ENCODE measurements at places on chromosomes 12 and 14.
A peak's percentile ranks its signal among the peaks of the same experiment; 100 is the strongest.

DNA sequence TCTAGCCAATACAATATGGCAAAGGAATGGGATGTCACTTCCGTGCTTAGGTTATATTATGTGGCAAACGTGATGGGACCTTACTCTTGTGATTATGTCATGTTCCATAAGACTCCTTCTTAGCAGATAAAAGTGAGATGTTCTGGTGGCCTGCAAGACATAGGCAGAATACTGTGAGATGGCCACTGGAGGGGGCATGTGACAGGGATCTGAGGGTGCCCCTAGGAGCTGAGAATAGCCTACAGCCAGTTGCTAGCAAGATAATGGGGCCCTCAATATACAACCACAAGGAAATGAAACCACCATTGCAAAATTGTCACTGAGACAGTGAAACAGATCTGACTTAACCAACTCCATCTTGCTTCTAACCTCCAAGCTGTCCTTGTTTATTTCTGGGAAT, 151.4 kb upstream of the SSTR1 start:
- no peak for DNase-seq

DNA sequence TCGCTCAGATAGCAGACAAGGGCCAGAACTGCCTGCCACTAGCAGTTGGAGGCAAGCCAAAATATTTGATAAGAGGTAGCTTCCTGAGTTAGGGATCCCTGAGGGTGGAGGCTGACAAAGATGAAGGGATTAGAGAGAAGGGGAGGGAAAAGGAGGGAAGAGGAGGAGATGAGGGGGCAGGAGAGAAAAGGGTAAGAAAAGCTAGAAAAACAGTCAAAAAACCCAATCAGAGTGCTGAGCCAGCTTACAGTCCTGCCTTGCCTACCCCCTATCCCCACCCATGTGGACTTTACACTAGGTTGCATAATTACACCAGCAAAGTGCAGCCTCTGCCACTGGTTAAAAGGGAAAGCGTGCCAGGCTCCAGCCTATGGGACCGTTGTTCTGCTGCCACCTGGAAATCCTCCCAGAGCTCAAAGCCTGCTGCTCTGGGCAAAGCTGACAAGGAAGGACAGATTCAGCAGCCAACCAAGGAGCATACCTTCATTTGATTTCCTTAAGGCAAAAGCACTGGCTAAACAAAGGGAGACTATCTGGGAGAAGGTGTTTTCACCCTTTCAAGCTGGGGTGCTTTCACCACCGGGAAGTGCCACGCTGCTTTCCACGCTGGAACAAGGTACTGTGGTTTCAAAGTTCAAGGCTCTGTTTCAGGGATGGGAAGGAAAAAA, 3.8 kb upstream of the NUMB start:
- DNase-seq, result peak; percentile 43

- no peak for DNase-seq
Observed at GRCh38 chr12:108046650-108047049, 82.4 kb upstream of the WSCD2 start.

DNA sequence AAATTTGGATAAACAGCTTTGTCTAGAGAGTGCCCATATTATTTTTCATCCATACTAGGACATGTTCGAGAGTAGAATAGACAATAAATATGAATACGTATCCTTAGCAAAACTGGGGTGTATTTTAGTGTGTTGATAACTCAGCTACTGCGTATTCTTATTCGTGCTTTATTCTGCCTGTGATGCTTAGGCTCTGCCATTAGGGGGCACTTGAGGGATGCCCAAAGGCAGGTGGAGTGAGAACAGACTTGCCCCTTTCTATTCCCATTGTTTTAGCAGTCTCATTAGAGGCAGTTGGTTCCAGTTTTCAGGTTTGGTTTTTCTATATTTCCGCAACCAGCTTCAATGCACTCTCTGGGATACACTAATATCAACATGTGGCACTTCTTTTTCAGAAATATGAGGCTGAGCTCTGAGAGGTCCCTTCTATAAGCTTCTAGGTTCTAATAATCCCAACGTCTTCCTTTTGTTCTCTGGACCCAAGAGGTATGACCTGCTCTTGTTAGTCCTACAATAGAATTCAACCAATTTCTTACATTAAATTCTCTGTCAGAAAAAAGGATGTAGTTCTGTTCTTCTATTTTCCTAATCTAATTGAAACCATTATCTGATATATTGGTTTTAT, 985.7 kb upstream of the FBXO33 start:
- no peak for DNase-seq

- no peak for DNase-seq
Observed at GRCh38 chr12:774051-774614, 21.8 kb downstream of the WNK1 start.

DNA sequence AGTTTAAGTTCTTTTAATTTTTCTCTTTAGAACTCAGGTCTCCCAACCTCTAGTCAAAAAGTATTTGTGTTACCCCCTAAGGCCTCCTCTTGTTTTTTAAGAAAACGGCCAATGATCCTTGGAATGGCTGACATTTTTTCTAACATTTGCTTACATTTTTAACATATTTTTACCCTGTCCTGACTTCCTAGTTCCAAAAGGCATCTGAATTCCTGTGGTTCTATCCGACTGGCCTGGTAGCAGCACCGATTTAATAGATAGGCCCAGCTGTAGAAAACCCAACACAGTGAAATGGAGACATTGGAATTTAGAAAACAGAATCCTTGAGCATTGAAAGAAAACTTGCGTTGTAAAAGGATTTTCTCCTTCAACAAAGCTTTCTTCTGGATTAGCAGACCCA, 134.7 kb upstream of the GSC start:
- DNase-seq, result peak; percentile 34

DNA sequence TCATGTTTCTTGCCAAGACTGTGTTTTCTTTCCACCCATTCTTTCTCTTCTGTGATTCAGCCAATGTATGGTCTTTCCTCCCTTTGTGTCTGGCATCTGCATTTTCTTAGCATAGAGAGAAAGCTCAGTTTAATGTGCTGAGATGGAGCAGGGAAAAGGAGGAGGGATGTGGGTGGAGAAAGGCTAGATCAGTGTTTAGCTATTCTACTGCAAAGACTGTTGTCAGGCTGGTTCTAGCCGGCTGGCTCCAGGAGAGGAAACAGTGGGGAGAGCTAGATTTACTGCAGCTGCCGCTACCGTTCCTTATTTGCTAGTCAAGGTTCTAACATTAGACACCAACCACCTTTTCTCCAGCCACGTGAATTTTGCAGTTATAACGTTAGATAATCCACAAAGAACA, 5.2 kb upstream of the RIMKLB start:
- peak; percentile 71 for DNase-seq

DNA sequence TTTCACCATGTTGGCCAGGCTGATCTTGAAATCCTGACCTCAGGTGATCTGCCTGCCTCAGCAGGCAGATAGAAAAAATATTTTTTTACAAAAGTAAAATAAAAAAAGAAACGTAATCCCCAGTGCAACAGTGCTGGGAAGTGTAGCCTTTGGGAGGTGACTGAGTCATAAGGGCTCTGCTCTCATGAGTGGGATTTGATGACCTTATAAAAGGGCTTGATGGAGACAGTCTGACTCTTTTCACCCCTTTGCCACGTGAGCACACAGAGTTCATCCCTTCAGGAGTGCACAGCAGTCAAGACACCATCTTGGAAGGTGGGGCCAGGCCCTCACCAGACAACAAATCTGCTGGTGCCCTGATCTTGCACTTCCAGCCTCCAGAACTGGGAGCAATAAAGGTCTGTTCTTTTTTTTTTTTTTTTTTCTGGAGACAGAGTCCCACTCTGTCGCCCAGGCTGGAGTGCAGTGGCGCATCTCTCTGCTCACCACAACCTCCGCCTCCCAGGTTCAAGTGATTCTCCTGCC, 24.7 kb upstream of the DYNC1H1 start:
- no peak for DNase-seq

GRCh38 chr12:107395817-107396216, 289.8 kb upstream of the PWP1 start:
- no peak for DNase-seq

DNA sequence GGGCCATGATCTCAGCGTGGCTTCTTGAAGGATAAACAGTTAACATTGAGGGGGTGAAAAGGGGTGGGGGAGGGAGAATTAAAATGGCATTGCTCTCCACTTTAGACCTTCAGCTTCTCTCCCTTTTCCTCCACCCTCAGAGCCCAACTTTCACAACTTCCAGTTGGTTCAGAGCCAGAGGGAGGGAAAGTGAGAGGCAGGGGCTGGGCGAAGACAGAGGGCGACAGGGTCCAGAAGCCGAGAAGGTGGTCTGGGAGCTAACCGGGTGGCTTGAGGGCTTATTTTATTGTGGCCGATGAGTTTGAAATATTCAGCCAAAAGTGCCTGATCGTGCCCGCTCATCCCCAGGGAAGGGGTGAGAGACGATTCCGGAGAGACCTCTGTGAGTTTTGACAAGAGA, 4.1 kb downstream of the BMP4 start:
- no peak for DNase-seq

DNA sequence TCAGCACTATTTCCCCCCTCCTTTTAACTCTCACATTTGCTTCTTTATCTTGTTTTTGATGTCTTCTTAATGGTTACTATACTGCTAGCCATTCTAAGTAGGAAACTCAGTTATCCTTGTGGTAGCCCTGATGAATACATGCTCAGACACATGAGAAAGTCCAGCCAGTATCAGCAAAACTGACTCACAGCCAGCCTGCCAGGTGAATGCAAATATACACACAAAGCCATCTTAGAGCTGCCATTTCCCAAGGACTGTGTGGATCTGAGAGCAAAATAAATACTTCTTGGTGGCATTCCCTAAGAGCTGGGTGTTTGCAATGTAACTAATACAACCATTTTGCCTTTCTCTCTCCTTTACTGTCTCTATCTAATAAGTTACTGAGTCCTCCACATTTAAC, 455.2 kb downstream of the CCER1 start:
- no peak for DNase-seq

DNA sequence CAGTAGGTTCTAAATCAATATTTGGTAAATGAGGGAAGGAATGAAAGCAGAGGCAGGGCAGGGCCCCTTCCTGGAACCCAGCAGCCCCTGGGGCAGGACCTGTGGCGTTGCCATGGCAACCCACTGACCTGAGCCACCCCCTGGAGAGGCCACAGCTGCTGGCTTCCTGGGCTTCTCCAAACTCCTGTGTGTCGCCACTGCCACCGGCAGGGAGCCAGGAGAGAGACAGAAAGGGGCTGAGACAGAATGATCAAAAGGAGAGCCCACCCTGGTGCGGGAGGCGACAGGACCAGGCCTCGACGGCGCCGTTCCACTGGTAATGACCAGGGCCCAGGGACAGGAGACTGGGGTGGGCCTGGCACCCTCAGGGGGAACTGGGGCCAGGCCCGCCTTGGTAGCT, 18.2 kb downstream of the RFX4 start:
- no peak for DNase-seq

GRCh38 chr12:8675591-8676036, 13.0 kb upstream of the MFAP5 start:
- DNase-seq, result no peak

DNA sequence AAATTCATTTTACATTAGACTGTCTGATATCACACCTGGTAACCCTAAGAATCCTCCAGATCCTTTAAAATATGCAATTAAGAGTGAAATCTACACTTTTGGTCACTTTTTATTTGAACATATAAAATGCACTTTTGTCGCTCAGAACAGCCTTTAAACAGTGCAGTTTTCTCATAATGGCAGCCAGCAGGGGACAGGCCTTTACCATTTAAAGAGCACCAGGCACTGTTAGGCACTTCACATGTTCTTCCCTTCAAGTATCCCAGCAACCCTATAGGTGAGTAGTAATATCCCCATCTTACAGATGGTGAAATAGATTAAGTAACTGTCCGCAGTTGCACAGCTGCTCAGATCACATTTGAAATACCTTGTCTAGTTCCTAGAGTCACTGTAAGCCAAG, 11.3 kb upstream of the SAMD4A start:
- DNase-seq, result no peak

DNA sequence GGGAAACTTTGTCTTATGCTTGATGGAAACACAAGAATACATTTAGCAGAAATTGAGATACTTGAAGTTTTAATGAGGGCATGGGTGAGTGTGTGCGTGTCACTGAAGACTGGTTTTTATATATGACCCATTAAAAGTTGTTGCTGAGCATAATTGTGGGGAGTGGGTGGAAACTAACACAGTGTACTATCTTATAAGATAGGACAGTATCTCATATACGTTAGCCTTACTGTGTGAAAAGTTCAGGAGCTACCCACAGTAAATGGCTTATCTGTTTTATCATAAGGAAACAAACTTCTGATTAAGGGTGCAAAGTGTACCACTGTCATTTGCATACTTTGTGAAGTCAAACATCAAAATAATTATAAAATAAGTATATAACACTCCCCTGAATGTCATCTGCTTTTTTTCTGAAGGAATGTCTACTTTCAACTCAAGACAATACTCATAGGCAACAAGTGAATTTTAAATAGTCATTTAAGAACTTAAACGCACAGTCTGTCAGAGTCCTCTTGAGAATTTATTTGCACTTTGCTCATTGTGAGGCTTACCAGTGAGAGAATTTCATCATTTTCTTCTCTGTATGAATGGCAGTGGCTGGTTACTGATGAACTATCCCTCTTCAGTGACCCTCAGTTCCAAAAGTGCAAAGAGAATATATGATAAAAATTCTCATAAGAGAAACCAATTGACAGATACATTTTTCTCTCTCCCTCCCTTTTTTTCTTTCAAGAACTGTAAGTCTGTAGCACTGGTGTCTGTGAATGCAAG, 4.2 kb downstream of the PDE3A start:
- DNase-seq, result no peak

Data from IMR-90 (cell line).